ENCODE measurements at places on chromosomes 2 and 18. TPM values are rescaled to one million over a fixed set of nuclear protein-coding genes. Genes with fewer than 3 reads are reported as not detected.

Gene MYL12A
- total RNA-seq = 549 TPM

Gene TPGS2
- total RNA-seq = 113 TPM

Gene SOX11
- 3.4 TPM for total RNA-seq

Gene TMSB10
- 7,809 TPM for total RNA-seq

Gene SH3BP4
- 45.9 TPM for total RNA-seq

All from foreskin keratinocyte (primary cell).